B cell (primary cell): ENCODE measurements at places on chromosomes 11 and 22. TPM values are rescaled to one million over a fixed set of nuclear protein-coding genes. Genes with fewer than 3 reads are reported as not detected.
A peak's percentile ranks its signal among the peaks of the same experiment; 100 is the strongest.

Gene BRMS1
- 50.9 and 58.3 TPM in 2 replicates for total RNA-seq

GRCh38 chr11:117908109-117908895 lies 20.9 kb downstream of the TMPRSS13 start:
- no peaks in the 10 kb centered on the region for H3K4me1 ChIP-seq
- no peak for DNase-seq
- no peak overlapping the region for H3K27ac ChIP-seq
- no peaks in the 10 kb centered on the region for H3K27me3 ChIP-seq
- no peak overlapping the region for H3K4me3 ChIP-seq

DNA sequence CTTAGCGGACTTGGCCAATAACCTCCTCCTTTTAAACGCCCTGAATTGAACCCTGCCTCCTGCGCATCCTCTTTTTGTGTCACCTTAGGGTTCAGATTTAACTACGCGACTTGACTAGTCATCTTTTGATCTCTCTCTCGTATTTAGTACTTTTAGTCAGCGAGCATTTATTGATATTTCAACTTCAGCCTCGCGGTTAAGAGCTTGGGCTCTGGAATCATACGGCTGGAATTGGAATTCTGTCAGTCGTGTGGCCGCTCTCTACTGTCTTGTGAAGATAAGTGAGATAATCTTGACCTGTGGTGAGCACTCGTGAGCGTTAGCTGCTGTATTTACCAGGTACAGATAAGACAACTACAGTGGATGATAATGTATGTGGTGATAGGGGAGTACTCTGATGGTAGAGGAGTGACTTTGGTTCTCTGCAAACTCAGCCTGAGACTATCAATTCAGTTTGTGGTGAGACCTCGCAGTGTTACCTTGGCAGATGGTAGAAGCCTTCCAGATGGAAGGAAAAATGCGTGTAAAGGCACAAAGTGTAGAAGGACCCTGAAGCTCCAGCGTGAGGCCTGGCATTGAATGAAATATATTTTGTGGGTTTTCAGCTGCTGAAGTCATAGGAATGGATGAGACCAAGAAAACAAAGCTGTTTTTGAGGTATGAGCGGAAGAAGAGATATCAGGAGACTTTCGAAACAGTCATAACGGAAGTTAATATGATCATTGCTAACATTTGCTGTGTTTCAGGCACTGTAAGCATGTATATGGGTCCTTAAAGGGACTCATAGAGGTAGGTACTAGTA lies 682 bp downstream of the ATM start:
- peak overlapping the region; percentile 97 for H3K4me3 ChIP-seq
- H3K4me1 ChIP-seq: peaks cover 60% of the 10 kb centered on the region
- H3K27ac ChIP-seq: peak overlapping the region; percentile 99
- DNase-seq: peak; percentile 56
- H3K36me3 ChIP-seq: peaks cover 3% of the 10 kb centered on the region
- no peaks in the 10 kb centered on the region for H3K27me3 ChIP-seq

Gene ART1
- total RNA-seq: not detected in 2 replicates

- DNase-seq: no peak
- no peaks in the 10 kb centered on the region for H3K4me1 ChIP-seq
- H3K4me3 ChIP-seq: no peak overlapping the region
- no peaks in the 10 kb centered on the region for H3K27me3 ChIP-seq
Observed at GRCh38 chr22:21902296-21903087, 35.0 kb upstream of the MAPK1 start.

Gene OR8H1
- not detected in 2 replicates for total RNA-seq

DNA sequence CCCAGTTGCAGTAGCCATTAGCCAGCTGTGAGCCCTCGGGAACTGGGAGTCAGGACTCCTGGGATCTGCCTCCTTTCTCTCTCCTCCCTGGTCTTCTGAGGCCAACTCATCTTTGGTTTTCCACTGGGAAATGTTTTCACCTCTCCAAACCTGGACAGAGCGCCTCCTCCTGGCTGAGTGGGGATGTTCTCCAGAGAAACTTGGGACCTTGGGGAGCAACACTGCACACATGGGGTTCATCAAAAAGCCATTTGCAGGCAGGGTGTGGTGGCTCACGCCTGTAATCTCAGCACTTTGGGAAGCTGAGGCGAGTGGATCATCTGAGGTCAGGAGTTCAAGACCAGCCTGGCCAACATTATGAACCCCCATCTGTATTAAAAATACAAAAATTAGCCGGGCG lies 145.4 kb downstream of the NECTIN1 start:
- H3K4me1 ChIP-seq: peaks cover 12% of the 10 kb centered on the region
- no peak overlapping the region for H3K27ac ChIP-seq
- H3K27me3 ChIP-seq: peaks cover 43% of the 10 kb centered on the region
- H3K4me3 ChIP-seq: no peak overlapping the region
- DNase-seq: no peak
- no peaks in the 10 kb centered on the region for H3K36me3 ChIP-seq

DNA sequence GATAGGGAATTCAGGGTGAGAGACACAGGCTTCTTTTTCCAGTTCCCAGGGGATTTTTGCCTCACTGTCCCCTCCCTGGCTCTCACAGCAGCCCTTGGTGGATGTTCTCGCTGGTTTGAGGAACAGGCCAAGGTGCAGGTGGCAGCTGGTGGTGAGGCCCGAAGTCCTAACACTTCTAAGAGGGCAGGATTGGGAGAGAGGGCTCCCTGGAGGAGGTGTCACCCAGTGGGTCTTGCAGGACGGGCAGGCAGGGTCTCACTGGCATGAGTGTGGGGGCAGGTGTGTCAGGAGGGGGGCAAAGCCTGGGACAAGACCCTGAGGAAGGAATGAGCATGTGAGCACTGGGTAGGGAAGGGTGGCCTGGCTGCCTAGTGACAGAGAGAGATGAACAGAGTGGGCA lies 9.2 kb downstream of the ADORA2A start:
- H3K4me1 ChIP-seq: peaks cover 83% of the 10 kb centered on the region
- H3K27ac ChIP-seq: peak overlapping the region; percentile 99
- no peak for DNase-seq
- H3K4me3 ChIP-seq: no peak overlapping the region
- no peaks in the 10 kb centered on the region for H3K27me3 ChIP-seq

DNA sequence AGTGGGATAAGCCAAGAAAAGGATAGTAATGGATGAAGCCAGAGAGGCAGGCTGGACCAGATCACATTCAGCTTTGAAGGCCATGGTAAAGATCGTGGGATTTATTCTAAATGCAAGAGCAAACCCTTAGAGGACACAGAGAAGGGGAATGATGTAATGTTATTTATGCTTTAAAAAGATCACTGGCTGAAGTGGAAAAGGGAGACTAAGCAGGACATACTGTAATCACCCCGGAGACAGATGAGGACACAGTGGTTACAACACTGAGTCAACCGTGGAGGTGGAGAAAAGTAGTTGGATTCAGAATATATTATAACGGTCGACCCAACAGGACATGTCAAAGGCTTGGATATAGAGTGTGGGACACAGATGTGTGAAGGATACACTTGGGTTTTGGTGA lies 38.5 kb downstream of the CDON start:
- no peak for DNase-seq
- no peaks in the 10 kb centered on the region for H3K27me3 ChIP-seq
- H3K27ac ChIP-seq: no peak overlapping the region
- no peaks in the 10 kb centered on the region for H3K4me1 ChIP-seq

Gene WNT11
- 0.39 TPM in 1 of 2 replicates, not detected in the other for total RNA-seq

Gene MMP12
- not detected in 2 replicates for total RNA-seq

DNA sequence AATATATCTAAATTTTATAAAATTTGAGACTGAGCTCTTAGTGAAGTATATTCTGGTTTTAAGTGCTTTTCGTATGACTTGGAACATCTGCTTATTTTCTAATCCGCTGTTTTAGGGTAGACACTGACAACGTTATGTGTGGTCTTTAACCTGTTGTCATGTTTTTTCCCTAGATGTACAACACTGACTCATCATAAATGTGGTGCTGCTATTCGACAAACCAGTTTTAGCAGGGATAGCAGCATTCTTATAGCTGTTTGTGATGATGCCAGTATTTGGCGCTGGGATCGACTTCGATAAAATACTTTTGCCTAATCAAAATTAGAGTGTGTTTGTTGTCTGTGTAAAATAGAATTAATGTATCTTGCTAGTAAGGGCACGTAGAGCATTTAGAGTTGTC lies 23.8 kb upstream of the HIKESHI start:
- no peaks in the 10 kb centered on the region for H3K27me3 ChIP-seq
- no peak overlapping the region for H3K4me3 ChIP-seq
- no peak overlapping the region for H3K27ac ChIP-seq
- H3K4me1 ChIP-seq: no peaks in the 10 kb centered on the region
- no peak for DNase-seq

DNA sequence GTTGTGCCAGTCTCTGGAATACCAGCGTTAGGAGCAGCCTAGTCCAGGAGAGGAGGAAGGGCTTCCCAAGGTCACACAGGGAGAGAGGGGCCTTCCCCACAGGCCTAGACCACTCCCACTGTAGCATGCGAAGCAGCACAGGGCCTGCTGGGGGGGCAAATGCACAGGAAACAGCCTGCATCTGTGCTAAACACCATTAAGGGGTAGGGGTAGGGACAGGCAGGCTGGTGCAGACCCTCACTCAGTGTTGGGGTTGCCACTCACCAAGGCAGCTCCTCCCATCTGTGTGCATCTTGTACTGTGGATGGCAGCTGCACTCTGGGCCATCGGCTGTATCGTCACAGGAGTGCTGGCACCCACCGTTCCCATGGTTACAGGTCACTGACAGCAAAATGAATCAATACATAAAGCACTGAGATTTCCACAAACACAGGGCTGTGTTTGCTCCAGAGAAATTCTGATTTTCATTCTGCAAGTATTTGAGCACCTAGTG lies 24.9 kb downstream of the SCUBE2 start:
- no peaks in the 10 kb centered on the region for H3K27me3 ChIP-seq
- no peaks in the 10 kb centered on the region for H3K36me3 ChIP-seq
- H3K27ac ChIP-seq: no peak overlapping the region
- no peak for DNase-seq

DNA sequence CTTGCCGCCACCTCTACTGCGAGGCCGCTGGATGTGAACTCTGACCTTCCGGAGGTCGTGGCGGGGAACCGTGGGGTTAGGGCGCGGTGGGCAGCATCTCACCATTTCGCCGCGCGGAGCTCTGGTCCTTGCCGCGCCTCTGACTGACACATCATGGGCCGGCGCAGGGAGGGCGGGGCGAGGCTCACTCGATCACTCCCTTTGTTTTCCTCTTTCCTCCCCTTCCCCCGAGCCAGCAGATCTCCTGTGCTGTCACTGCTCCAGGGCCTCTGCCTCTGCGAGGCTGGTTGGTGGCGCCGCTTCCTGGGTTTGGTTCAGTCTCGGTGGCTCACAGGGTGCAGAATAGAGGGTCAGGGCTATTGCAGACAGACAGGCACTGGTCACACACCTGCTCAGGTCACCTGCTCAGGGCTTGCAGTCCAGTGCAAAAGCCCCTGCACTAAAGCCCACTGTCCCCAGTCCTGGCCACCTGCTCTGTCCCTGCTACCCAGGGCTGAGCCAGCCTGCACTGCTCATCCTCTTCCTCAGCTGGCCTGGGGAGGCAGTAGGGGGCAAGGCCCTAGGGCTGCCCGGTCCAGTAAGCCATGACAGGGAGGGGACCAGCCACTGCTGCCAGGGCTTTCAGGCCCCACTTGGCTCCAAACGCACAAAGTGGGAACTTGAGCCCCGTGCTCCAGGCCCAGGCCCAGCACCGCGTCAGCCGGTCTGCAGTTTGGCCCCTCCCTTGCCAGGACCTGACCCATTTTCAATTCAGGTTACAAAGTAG lies 36.2 kb downstream of the PISD start:
- peaks cover 38% of the 10 kb centered on the region for H3K4me1 ChIP-seq
- no peak overlapping the region for H3K4me3 ChIP-seq
- H3K27ac ChIP-seq: no peak overlapping the region
- DNase-seq: no peak
- no peaks in the 10 kb centered on the region for H3K27me3 ChIP-seq

DNA sequence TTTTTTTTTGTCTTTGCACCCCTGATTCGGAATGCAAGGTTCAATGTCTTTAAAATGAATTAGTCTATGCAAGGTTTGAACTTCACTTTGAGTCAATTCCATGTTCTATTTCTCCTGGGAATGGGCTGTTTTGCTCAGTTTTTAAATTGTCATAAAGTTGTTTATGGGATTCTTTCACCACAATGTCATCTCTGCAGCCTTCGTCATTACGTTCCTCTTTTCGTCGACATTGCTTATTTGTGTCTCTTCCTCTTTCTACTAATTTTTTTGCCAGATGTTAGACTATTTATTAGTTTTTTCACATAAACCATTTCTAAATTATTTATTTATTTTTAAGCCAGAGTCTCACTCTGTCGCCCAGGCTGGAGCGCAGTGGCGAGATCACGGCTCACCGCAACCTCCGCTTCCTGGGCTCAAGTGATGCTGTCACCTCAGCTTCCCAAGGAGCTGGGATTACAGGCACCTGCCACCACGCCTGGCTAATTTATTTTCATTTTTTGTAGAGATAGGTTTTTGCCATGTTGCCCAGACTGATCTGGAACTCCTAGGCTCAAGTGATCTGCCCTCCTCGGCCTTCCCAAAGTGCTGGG lies 7.1 kb upstream of the TNNT3 start:
- no peak overlapping the region for H3K4me3 ChIP-seq
- no peaks in the 10 kb centered on the region for H3K36me3 ChIP-seq

DNA sequence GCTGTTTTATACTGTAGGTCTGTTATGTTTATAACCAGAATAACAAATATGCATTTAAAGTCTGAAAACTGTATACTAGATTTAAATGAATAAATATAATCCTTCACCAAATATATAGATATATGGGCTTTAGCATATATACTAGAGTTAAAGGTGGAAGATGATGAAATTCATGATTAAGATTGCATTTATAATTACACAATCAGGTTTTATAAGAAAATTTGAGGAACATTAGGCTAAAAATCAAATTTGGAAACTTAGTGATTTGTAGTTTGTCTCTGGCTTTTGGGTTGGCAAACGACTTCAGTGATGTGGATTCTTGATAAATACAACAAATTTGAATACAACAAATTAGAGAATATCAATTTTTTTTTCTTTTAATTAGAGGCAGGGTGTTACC lies 10.0 kb downstream of the BCL2L13 start:
- H3K27me3 ChIP-seq: no peaks in the 10 kb centered on the region
- no peak overlapping the region for H3K27ac ChIP-seq
- no peak overlapping the region for H3K4me3 ChIP-seq
- no peak for DNase-seq

- H3K4me3 ChIP-seq: peak overlapping the region; percentile 46
- H3K27ac ChIP-seq: no peak overlapping the region
- H3K36me3 ChIP-seq: no peaks in the 10 kb centered on the region
- H3K4me1 ChIP-seq: peaks cover 21% of the 10 kb centered on the region
- DNase-seq: no peak
Observed at GRCh38 chr11:129280027-129280811, 88.1 kb upstream of the ARHGAP32 start.

GRCh38 chr22:44931077-44931540 lies 78.7 kb downstream of the PHF21B start:
- H3K36me3 ChIP-seq: no peaks in the 10 kb centered on the region
- H3K27ac ChIP-seq: no peak overlapping the region
- H3K4me1 ChIP-seq: no peaks in the 10 kb centered on the region
- H3K4me3 ChIP-seq: no peak overlapping the region
- no peaks in the 10 kb centered on the region for H3K27me3 ChIP-seq
- DNase-seq: no peak

GRCh38 chr11:12126344-12127019 lies 16.1 kb downstream of the MICAL2 start:
- no peaks in the 10 kb centered on the region for H3K27me3 ChIP-seq
- no peak for DNase-seq
- H3K36me3 ChIP-seq: no peaks in the 10 kb centered on the region
